ENCODE measurements at places on chromosomes 7 and 10.

DNA sequence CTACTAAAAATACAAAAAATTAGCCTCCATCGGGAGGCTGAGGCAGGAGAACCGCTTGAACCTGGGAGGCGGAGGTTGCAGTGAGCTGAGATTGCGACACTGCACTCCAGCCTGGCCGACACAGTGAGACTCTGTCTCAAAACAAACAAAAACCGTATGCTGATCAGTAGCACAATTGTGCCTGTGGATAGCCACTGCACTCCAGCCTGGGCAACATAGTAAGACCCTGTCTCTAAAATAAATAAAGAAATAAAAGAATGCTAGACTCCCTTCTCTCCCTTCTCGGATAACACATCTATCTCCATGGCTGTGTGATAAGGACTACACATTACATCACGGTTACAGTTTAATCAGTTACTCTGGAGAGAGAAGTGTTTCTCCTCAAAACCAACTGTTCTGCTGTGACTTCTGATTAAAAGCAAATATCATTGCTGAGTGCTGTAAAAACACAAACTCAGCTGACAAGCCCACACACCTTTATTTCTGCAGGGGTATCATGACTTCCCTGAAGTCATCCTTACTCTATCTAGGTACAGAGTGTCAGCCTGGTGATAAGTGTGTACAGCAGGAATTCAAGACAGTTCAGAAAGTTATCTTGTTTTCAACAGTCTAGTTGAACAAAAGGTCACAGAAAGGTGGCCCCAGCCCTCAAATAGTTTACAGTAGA lies 5.3 kb upstream of the ARHGAP19 start:
- no peak for DNase-seq

- no peak for DNase-seq
Measured at GRCh38 chr7:33998476-33998875, 93.1 kb downstream of the BMPER start.

- no peak for DNase-seq
Measured at GRCh38 chr7:45524445-45524844, 49.7 kb upstream of the ADCY1 start.

DNA sequence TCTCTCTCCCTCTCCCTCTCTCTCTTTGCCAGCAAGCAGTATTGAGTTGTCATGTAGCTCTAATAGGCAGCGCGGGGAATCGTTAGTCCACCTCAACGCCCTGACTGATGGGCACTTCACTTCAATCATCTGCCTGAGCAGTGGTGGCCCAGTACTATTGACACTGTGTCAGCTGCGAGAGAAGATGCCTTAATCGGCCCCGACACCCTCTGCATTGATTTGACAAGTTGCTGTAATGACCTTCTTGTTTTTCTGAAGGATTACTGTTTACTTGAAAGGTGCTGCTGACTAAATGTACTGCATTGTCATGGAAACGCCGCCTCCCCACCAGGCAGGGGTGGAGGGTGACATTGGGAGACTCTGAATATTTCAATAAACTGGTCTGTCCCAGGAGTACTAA lies 913.8 kb downstream of the KCNMA1 start:
- DNase-seq, result no peak

DNA sequence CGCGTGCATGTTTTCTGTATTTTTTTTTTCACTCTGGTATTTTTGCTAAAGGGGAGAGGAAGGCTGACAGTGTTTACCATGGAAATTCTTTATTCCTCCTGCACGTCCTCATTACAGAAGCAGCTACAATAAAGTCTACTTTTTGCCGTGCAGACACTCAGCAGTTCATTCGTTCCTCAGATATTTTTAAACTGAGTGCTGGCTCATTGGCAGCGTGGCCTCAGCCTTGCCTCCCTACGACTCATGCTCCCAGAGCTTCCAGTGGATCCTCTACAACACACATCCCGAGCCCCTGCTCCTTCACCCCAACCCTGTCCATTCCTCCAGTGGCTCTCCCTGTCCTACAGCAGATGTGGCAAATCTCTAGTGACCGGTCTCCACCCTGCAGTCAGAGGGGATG lies 239.2 kb upstream of the ZMIZ1 start:
- no peak for DNase-seq

GRCh38 chr10:1643161-1643907 lies 94.0 kb downstream of the ADARB2 start:
- DNase-seq, result no peak

All from activated effector memory CD4-positive, alpha-beta T cell treated with Interleukin-2 at 50 U/mL for 16 hours (primary cell).